OCI-LY7 (cell line): ENCODE measurements at places on chromosomes 3 and 15.

GRCh38 chr3:181488536-181488935 lies 223.2 kb upstream of the SOX2 start:
- no peak for DNase-seq

DNA sequence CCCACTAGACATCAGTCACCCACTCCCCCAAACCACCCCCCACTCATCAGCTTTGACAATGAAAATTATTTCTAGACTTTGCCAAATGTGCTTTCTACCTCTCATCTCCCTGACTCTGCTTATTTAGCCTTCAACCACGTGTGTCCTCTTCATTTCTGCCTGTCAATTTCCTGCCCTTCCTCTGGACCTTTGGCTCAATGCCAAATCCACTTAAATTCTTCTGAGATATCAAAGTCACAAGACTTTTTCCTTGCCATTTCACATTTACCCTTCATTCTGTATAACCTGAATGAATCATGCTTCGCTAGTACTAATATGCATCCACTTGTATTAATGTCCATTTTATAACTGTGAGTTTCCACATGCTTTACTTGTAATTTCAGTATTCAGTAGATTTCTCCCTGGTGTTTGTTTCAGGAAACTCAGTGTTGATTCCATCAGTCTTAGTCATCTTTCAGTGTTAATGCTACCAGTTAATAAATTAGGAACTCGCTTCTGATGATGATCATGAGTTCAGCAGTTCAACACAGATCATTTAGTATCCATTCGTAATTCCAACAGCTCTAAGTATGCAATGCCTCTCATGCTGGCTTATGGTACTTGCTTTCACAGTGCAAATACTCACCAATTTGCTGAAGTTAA lies 128.2 kb upstream of the OSTN start:
- no peak for DNase-seq

DNA sequence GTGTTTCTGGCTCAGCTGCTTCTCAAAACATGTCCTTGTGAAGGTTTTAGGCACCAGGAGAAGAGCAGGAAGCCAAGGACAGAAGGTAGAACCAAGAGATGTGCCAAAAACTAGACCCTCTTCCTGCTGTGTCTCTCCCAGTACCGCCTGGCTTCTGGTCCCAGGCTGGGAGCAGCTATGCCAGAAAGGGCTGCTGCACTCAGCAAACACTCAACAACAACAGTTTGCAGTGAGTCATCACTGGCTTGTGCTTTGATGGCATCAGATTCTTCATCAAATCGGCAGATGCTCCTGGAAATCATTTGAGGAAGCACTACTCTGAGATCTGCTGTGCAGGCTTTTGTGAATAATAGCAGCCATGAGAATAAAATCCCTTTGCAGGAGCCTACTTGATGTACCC lies 63.2 kb downstream of the DGKG start:
- no peak for DNase-seq

DNA sequence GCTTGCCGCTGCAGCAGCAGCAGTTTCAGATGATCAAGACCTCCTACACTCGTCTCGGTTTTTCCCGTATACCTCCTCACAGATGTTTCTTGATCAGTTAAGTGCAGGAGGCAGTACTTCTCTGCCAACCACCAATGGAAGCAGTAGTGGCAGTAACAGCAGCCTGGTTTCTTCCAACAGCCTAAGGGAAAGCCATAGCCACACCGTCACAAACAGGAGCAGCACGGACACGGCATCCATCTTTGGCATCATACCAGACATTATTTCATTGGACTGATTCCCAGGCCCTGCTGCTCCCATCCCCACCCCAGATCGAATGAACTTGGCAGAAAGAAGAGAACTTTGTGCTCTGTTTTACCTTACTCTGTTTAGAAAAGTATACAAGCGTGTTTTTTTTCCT lies 17.6 kb downstream of the CALML4 start:
- peak; percentile 49 for DNase-seq

DNA sequence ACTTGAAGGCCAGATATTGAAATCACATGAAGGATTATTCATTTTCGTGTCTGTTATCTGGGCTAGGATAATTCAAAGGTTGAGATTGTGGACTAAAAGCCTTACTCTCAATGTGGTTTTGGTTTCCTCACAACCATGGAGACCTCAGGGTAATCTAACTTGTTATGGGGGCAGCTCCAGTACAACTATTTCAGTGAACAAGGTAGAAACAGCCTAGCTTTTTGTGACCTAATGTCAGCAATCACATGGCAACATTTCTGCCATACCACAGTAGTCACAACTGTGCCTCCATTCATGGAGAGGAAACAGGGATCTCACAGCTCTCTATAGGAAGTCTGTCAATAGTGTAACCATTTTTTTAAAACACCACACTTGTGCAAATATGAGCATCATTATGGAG lies 62.4 kb upstream of the RARB start:
- DNase-seq = no peak

GRCh38 chr3:150022381-150023238 lies 51.9 kb upstream of the PFN2 start:
- peak; percentile 33 for DNase-seq

- no peak for DNase-seq
Measured at GRCh38 chr3:64815195-64815631, 127.4 kb upstream of the ADAMTS9 start.

DNA sequence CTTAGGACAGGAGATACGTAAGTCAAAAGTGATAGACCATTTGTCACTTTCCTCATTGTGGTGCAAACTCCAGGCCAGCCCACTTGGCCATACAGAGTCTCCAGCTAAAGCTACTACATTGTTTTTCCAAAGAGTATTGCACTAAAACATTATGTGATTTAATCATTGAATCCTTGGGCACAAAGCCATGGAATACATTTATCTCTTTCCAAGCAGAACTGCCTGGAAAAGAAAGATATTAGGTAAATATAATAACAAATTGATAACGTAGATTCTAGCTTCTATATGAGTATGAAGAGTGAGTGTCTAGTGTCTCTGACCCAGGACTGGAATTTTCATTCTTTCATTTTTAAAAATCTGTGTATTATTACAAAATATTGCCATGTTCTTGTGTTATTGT lies 863.7 kb upstream of the SEMA6D start:
- DNase-seq = no peak

- DNase-seq = no peak
Measured at GRCh38 chr3:150357923-150358607, 50.0 kb upstream of the TSC22D2 start.

GRCh38 chr3:171453180-171453886 lies 6.9 kb downstream of the TNIK start:
- DNase-seq = no peak

- no peak for DNase-seq
Measured at GRCh38 chr3:188041193-188041592, 112.8 kb upstream of the LPP start.

GRCh38 chr15:85673326-85673725 lies 121.4 kb downstream of the KLHL25 start:
- no peak for DNase-seq

DNA sequence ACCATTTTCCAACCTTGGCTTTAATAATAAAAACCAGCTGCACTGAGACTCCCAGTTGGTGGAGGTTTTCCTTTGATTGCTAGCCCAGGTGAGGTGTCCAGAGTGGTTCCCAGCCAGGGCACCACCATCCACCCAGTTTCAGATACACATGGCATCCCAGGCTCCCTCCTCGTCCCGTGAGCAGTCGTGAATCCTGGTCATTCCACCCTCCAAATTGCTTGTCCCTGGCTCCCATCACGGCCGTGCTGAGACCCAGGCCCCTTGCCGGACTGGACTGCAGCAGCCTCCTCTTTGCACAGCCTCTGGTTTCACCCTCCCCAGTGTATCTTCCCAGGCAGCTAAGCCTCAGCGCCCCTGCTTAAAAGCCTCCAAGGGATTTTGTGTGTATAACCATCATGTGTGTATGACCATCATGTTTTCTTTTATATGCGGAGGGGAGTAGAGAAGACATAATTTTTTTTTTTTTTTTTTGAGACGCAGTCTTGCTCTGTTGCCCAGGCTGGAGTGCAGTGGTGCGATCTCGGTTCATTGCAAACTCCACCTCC lies 106.3 kb downstream of the ETFA start:
- DNase-seq = no peak

- no peak for DNase-seq
Measured at GRCh38 chr3:53236112-53236841, 19.5 kb downstream of the TKT start.
